ENCODE measurements at places on chromosomes 13 and 19. TPM values are rescaled to one million over a fixed set of nuclear protein-coding genes. Genes with fewer than 3 reads are reported as not detected.

GRCh38 chr13:45303026-45303425, 38.0 kb downstream of the TPT1 start:
- H3K4me1 ChIP-seq = no peaks in the 10 kb centered on the region
- no peaks in the 10 kb centered on the region for H3K36me3 ChIP-seq
- DNase-seq = no peak
- H3K27ac ChIP-seq = no peak overlapping the region
- H3K27me3 ChIP-seq = peaks cover 6% of the 10 kb centered on the region

DNA sequence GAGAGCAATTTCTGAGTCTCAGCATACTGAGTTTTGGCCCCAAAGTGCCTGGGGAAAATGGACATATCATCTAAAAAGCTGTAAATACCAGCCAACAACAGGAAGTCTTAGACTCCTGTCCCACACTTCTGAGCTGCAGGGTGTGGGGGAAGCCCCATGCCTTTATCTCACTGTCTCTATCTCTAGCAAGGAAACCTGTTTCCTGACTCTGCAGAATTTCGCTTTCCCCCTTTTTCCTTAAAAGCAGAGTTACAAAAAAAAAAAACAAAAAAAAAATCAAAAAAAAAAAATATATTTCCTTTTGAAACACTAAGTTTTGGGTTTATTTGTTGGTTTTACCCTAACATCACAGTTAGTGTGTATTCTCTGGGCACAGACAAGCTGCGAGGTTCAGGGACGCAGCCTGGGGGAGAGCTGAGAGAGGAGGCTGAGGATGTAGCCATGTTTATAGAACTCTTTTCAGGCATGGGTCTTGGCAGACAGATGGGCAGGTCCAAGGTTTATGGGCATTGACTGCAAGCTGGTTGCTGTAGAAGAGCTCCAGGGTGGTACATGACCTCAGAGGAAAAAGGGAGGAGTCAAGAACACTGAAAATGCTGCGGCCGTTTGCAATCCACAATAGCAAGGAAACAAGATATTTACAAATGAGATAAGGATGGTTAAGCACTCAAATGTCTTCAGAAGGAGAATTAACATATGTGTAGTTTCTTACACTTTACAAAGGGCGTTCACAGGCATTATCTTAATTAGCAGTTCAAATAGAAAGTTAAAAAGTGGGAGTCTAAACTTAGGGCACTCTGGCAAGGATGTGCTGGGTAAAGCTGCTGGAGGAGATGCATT, 4.9 kb downstream of the MBNL2 start:
- H3K4me1 ChIP-seq = peaks cover 50% of the 10 kb centered on the region
- no peaks in the 10 kb centered on the region for H3K27me3 ChIP-seq
- DNase-seq = peak; percentile 78
- H3K4me3 ChIP-seq = peak overlapping the region; percentile 100

GRCh38 chr13:97119943-97120342, 102.2 kb upstream of the MBNL2 start:
- DNase-seq = no peak
- H3K4me3 ChIP-seq = no peak overlapping the region
- no peaks in the 10 kb centered on the region for H3K27me3 ChIP-seq
- no peaks in the 10 kb centered on the region for H3K36me3 ChIP-seq
- no peak overlapping the region for H3K27ac ChIP-seq

DNA sequence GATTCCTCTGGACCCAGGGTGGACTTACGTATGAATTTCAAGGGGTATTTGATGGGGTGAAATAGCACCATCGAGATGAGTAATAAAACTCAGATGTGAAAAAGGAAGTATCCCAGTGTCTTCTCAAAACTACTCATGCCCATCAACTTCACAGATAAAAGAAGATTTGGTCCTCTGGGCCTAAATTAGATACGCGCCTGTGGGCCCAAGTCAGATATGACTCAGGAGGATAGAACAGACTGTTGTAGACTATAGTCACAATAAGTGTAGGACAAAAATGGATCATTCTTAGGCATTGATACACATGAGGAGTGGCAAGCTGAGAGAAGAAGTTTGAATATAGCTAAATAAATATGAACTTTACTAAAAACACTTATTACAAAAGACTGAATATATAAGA, 2438.8 kb downstream of the PCDH9 start:
- DNase-seq = no peak
- H3K4me3 ChIP-seq = no peak overlapping the region
- no peak overlapping the region for H3K27ac ChIP-seq
- H3K27me3 ChIP-seq = no peaks in the 10 kb centered on the region
- H3K4me1 ChIP-seq = no peaks in the 10 kb centered on the region

DNA sequence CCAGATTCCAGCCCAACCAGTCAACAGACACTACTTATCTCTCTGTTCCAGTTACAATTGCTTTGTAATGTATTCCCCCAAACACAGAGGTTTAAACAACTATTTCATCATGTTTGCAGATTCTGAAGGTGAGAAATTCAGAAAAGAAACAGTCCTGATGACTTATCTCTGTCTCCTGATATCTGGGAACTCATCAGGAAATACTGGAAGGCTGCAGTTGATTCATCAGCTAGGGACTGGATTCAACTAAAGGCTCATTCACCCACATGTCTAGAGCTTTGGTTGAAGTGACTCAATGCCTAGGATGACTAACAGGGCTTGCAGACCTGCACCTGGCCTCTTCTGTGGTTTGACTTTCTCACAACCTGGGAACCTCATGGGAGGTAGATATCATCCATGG, 56.6 kb upstream of the GPC6 start:
- H3K4me1 ChIP-seq = no peaks in the 10 kb centered on the region
- H3K27me3 ChIP-seq = no peaks in the 10 kb centered on the region
- no peak overlapping the region for H3K27ac ChIP-seq
- no peak overlapping the region for H3K4me3 ChIP-seq

DNA sequence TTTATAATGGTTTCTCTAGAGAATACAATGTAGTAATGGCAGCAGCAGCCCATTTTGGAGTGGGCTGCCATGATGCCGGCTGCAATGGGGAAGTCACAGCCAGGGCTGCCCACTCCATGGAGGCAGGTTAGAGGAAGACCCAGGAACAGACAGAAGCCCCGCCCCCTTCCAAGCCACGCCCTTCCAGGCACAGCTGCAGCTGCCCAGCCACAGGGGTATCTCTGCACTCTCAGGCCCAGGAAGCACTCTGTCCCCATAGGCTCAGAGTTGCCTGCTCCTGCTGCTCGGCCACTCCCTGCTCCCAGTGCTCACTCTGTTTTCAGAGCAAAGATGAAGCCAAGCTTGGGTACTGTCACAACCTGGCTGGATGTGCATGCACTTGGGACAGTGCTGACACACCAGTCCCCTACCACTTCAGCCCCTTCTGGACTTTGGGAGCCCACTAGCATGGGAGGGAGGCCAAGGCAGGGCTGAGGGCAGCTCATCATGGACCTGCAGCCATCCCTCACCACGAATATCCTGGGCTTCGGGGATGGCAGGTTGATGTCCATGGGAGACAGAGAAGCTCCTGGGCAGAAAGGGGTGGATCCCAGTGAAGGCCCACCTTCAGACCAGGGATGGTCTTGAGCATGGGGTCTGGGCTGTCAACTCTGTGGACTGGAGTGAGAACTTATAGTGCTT, 1224.2 kb downstream of the SLITRK5 start:
- no peaks in the 10 kb centered on the region for H3K4me1 ChIP-seq
- no peak overlapping the region for H3K4me3 ChIP-seq
- DNase-seq = no peak
- no peaks in the 10 kb centered on the region for H3K27me3 ChIP-seq
- H3K27ac ChIP-seq = no peak overlapping the region

DNA sequence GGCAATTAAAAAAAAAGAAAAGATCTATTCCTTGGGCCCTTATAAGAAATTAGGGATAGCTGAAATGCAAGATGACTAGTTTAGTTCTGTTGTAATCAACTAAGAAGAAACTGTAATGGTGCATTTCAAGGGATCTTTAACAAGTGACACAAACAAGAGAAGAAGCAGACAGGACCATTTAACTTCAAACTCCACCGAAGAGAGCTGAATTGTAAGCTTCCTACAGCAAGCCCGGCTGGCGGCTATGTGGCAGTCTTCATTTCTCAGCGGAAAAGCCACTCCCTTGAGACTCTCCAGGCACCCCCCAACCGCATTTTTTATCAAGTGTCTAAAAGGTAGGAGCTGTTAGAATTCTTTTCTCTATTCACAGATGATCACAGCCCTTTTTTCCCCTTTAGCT, 305.2 kb upstream of the ZNF507 start:
- no peaks in the 10 kb centered on the region for H3K4me1 ChIP-seq
- DNase-seq = no peak
- H3K4me3 ChIP-seq = no peak overlapping the region

ZNF530 gene
- total RNA-seq = 4.0 TPM

OVOL3 gene
- total RNA-seq = not detected

All from endothelial cell of umbilical vein (primary cell).